ENCODE measurements at places on chromosomes 5 and 9.

GRCh38 chr5:128143911-128144310 lies 60.3 kb downstream of the SLC12A2 start:
- no peak for DNase-seq

- DNase-seq: no peak
These were observed 59.2 kb downstream of the FOXI1 start for GRCh38 chr5:170164921-170165320.

- no peak for DNase-seq
These were observed 274.6 kb downstream of the ARHGEF28 start for GRCh38 chr5:73900566-73900965.

GRCh38 chr9:109074236-109074889 lies 45.4 kb downstream of the TMEM245 start:
- DNase-seq: no peak

DNA sequence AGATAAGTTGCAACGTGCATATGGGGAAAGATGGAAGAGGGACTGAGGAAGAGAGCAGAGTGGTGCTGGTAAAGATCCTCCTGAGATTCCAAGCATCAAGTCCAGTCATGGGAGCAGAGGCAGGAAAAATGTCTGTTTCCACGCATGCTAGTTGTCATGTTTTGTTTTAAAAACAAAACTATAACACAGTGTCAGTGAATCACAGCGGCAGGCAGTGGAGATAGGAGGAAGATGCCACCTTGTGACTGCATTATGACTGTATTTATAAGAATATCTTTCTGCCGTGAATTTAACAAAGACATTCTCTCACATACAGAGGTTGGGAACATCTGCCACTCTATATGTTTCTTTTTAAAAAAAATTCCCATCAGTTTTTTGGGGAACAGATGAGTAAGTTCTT lies 3.7 kb upstream of the SVEP1 start:
- no peak for DNase-seq

DNA sequence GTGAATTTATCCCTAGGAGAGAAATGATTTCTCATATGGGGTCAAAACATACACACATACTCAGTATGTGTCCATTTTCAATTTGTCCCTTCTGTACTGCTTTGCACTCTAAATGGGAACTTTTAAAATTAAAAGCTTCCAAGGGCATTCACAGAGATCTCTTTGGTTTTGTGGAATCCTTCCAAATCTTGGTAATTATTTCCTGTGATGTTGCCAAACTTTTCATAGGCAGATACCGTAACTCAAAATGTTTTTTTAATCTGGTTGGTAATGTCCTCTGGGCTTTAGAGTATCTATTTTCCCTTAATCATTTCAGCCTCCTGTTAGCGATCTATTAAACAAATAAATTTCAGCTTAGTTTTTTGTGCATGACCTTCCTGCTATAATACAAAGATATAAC lies 282.4 kb downstream of the ARHGEF28 start:
- no peak for DNase-seq

- DNase-seq: peak; percentile 91
These were observed 232.8 kb upstream of the PTGER4 start for GRCh38 chr5:40446910-40447309.

DNA sequence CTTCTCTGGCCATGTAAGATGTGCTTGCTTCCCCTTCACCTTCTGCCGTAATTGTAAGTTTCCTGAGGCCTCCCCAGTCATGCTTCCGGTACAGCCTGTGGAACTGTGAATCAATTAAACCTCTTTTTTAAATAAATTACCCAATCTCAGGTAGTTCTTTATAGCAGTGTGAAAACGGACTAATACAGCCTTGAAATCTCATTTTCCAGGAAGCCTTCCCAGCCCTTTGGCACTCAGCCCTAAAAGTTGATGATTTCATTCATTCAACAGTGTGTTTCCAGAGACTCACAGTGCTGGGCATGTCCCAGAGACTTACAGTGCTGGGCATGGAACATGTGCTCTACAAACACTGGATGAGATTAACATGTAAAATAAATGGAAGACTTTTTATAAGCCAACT lies 135.8 kb downstream of the DCP2 start:
- DNase-seq: peak; percentile 55

DNA sequence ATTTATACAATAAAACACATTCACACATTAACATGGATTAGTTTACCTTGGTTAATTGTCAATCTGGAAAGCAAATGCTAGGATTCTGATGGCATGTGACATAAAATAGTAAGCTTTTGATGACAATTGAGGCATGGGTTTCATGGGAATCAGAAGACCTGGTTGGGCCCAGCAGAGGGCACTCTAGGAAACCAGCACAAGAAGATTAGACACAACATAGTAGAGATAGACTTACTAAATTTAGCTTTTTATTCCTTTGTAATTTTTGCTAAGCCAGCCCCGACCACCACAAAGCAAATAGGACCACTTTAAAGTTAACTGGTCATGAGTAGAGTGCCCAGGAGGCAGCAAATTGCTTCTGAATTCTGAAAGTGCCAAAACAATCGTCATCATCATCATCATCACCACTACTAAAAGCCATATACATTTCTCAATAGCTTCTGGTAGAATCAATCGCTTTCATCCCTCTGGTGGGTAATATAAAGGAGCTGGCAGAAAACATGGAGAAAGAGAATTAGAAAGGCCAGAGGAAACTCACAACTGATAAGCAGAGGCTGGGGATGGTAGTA lies 163.2 kb downstream of the ARRDC3 start:
- DNase-seq: no peak

DNA sequence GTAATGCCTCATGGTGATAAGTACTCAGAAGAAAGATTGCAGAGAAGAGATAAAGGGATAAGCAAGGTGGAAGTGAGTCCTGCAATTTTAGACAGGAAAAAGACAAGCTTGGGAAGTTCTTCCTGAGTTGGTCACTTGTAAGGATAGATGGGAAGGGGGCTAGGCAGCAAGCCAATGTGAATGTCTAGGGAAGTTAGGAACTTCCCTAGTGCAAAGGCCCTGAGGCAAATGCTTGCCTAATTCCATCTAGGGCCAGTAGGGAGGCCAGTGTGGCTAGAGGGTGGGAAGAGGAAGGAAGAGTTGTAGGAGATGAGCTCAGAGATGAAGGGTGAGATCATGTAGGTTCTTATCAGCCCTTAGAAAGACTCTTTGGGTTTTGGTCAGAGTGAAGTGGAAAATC lies 206.6 kb downstream of the MAT2B start:
- DNase-seq: peak; percentile 23

DNA sequence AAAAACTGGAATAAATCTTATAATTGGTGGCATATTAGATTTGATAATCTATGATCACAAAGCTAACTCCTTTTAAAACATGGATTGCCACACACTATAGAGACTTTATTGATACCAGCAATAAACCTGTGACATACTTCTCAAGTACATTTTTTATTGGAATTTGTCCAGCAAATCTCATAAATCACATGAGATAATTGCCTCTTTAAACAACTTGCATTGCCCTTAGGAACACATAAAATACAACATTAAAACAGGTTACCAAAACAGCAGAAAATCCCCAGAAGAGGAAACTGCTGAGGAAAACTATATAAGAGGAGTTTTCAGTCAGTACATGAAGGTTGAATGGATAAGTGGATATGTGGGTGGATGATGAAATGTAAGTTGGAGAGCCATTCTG lies 124.6 kb downstream of the SNCAIP start:
- no peak for DNase-seq

DNA sequence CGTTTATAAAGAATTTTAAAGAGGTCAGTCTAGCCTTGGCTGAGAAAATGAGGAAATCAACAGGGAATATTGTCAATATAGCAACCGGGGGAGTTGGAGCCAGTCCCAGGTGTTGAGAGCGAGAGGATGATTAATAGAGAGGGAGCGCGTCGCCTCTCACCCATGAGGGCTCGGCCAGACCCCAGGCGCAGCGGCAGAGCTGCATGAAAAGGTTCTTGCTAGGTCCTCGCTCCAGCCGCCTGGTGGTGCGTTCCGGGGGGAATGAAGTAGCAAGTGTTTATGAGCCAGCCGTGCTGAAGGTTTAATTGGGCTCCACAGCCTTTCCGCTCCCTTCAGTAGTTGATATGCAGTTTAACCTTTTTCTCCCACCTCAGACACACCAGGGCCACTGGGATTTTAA lies 167.3 kb upstream of the IRX1 start:
- DNase-seq: no peak

GRCh38 chr5:83441747-83442146 lies 29.8 kb upstream of the VCAN start:
- DNase-seq: no peak

GRCh38 chr9:14687042-14687719 lies 6.1 kb downstream of the ZDHHC21 start:
- no peak for DNase-seq

DNA sequence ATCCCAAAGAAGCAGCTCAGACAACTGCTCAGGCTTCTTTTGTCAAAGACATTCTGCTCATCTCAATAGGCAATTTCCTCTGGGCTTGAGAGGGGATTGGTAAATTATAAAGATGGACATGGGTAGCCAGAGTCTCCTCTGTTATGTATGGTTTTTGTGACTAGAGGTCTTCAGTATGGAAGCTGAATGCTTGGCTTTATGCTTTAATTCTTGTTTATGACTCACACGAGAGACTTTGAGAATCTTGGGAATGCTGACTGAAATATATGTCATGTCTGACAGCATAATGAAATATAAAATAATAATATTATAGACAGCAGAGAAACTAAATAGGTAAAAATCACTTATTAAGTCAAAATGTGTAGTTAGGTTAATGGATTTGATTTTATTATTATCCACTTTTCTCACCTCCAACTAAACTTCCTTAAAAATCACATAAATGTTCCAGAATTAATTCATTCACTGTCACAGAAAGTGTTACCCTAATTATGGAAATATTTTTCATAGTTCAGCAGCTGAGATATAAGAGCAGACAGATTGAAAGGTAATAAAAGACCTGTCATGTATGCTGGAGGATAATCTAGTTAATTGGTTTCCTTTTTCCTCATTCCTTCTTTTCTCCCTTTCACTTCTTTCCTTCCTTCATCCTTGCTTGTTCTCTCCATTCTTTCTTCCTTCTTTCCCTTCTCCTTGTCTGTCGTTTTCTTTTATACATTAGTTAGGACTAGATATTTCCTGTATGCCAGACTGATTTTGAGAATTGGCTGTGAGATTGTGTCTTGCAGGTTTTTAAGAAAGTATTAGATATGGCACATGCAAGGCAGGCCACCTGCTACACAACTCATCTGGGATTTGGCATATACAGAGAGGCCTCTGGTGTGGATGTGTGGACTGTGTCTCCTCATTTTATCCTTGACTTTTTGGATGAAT lies 1866.1 kb upstream of the NUDT12 start:
- no peak for DNase-seq

- DNase-seq: peak; percentile 18
These were observed 258.7 kb upstream of the ARRDC3 start for GRCh38 chr5:91641730-91642350.

DNA sequence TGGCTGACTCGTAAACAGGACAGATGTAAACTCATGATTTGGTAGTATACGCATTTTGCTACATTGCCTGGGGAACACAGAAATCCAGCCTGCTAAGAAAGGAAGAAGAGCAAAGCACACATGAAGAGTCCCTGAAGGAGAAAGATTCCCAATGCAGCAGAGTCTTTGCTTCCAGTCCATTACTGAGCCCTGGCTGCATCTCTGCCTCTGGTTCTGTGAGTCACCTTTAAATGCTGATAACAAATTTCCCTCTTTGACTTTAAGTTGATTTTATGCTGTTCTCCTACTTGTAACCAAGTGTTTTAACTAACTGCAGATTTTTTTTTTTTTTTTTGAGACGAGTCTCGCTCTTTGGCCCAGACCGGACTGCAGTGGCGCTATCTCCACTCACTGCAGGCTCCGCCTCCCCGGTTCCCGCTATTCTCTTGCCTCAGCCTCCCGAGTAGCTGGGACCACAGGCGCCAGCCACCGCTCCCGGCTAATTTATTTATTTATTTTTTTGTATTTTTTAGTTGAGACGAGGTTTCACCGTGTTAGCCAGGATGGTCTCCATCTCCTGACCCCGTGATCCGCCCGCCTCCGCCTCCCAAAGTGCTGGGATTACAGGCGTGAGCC lies 8.5 kb upstream of the PRXL2C start:
- no peak for DNase-seq

GRCh38 chr5:127326431-127326830 lies 35.8 kb downstream of the MEGF10 start:
- DNase-seq: no peak

DNA sequence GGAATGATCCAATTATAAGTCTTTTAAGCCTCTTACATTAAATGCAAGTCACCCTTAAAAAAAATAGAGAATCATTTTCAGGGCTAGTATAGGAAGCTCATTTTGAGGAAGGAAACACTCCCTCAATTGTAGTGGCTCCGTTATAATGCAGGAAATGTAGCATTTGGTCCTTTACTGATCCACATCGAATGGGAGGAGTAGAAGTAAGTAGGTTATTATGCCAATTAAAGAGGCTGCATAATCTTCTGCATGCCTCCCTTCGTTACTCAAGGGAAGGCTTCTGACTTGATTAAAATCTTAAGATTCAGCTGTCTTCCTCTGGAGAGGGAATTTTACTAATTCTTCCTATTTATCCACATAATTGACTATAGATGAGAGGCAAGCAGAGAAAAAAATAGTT lies 579.2 kb upstream of the COX7C start:
- no peak for DNase-seq

GRCh38 chr9:131188976-131189375 lies 63.6 kb downstream of the NUP214 start:
- no peak for DNase-seq

DNA sequence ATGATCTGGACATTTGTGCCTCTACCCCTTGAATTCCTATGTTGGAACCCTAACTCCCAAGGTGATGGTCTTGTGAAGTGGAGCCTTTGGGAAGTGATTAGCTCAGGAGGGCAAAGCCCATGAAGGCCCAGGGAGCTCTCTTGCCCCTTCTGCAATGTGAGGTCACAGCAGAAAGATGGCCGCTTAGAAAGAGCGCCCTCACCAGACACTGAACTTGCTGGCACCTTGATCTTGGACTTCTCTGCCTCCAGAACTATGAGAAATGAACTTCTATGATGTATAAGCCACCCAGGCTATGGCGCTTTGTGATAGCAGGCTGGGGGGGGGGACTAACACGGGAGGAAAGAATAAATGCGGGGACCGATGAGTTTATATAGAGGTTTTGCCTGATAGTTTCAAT lies 45.3 kb downstream of the AGXT2 start:
- DNase-seq: no peak

- no peak for DNase-seq
These were observed 99.2 kb upstream of the BOD1 start for GRCh38 chr5:173715607-173716006.

GRCh38 chr5:177008716-177009115 lies 2.1 kb upstream of the UIMC1 start:
- no peak for DNase-seq

GRCh38 chr9:134565316-134565915 lies 76.2 kb upstream of the COL5A1 start:
- DNase-seq: no peak

GRCh38 chr9:129584136-129584535 lies 36.8 kb downstream of the C9orf50 start:
- peak; percentile 30 for DNase-seq

DNA sequence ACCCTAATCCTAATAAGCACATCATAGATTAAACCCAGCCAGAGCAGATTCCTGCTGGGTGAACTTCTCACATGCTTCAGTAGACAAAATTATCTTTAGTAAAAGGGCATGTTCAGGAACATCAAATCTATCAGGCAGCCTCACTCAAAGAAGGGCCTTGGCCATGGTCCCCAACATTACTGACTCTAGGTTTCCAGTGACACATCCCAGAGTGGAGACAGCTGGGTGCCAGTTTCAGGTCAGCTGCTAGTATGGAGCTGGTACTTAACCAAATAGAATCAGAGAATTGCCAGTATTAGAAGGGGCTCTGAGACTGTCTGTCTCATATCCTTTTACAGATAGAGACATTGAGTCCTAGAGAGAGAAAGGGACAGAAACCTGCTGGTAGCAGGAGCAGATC lies 44.1 kb upstream of the GALNT10 start:
- no peak for DNase-seq
